ENCODE measurements at places on chromosomes 7 and 10.

- DNase-seq: no peak
Measured at GRCh38 chr7:42154173-42154572, 82.8 kb downstream of the GLI3 start.

DNA sequence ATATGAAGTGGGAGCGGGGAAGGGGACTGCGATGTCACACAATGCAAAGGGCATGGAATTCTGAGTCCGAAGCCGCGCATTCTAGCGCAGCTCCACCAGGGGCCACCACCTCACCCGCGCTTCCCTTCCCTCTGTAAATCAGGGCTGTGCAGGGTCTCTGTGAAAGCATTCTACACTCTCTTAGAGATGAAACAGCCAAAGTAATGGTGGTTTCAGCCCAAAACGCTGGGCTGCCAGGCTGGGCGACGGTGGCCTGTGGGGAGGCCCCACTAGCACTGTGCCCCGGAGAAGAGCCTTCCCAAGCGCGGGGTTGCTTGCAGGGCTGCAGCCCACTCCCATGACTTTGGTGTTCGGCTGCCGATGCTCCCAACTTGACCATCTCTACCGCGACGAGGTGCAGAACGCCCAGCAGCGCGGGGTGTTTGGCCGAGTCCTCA, 11.4 kb downstream of the ATG9B start:
- DNase-seq: no peak

DNA sequence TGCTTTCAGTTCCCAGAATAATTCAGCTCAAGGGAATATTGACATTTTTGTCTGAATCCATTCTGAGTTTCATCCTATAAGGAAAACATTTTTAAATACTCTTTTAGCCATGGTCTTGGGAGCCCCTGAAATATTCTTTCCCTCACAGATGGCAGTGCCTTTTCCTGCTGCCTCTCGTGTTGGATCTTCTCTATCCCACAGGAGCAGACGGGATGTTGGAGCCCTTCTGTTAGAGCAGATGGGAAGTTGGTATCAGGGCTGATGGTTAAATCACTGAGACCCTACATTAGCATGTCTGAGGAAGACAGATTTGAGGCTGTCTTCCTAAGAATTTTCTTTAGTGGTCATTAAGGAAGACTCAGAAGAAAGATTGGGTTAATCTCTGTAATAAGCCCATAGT, 737.8 kb downstream of the LRMDA start:
- DNase-seq: no peak

DNA sequence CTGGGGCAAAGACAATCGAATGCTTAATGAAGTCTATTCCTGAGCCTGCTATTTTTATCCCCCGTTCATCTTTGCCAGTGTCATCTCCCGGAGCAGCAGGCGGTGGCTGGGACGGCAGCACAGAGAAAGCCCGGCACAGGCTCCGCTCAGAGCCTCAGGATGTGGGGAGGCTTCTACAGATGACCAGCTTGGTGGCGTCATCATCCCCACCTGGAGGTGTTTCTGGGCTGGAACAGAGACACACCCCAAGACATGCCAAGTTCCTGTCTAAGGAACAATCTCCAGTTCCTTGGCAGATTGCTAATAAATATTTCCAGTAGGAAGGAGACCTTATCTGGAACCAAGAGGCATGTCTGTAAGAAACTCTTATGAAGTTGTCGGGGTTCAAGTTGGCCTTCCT, 552.4 kb upstream of the MGMT start:
- DNase-seq: no peak

GRCh38 chr10:49761201-49761788, 828 bp downstream of the OGDHL start:
- no peak for DNase-seq

- DNase-seq: no peak
Measured at GRCh38 chr7:92694211-92694610, 104.0 kb upstream of the FAM133B start.

GRCh38 chr10:104146882-104147281, 24.9 kb downstream of the SFR1 start:
- DNase-seq: no peak

DNA sequence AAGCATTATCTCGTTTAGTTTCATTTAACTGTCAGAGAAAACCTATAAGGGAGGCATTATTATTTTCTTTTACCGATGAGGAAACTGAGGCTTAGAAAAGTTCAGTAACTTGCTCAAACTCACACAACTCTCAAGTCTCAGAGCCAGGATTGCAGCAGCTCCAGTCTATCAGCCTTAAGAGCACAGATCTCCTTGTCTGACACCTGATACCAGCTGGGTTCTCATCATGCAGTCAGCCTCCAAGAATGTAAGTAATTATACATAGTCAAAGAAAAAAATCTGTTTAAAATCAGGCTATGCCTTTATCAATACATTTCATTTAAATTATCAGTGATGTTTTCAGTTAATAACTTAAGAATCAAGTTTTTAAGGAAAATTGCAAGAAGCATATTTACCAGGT, 236.6 kb upstream of the TCF7L2 start:
- no peak for DNase-seq

DNA sequence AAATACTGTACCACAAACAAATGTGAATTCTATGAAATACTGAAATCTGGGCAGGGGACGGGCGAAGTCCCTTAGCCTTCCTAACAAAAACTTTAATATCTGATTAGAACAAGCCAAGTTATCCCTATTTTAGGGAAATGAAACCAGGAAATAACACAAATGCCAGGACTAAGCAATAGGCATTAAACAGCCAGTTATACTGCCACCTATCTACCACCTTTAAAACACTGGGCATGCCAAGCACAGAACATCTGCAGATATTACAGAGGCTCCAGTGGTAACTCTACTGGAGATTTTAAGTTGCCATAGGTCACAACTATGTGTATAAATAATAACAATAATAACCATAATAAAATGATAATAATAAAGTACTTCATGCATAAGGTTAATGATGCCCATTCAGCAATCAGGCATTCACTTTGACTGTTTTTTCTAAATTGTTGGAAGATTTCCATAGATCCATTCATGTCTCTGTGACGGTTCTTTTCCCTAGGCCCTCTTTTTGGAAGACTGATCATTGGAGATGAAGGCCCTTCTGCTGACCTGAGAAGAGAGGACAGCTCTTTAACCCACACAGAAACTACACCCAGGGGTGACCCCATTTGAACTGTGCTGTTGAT, 195.7 kb downstream of the CACNA2D1 start:
- DNase-seq: no peak

- no peak for DNase-seq
Measured at GRCh38 chr10:90858461-90858968, 676 bp upstream of the HTR7 start.

- no peak for DNase-seq
Measured at GRCh38 chr7:26191233-26191973, 9.1 kb downstream of the HNRNPA2B1 start.

GRCh38 chr10:52532650-52533290, 218.7 kb downstream of the DKK1 start:
- no peak for DNase-seq
